ENCODE measurements at places on chromosomes 3 and 15.
A peak's percentile ranks its signal among the peaks of the same experiment; 100 is the strongest.

- no peak for DNase-seq
Measured at GRCh38 chr3:26752466-26752865, 129.9 kb downstream of the LRRC3B start.

- DNase-seq, result no peak
Measured at GRCh38 chr3:42019953-42020260, 58.0 kb upstream of the ULK4 start.

DNA sequence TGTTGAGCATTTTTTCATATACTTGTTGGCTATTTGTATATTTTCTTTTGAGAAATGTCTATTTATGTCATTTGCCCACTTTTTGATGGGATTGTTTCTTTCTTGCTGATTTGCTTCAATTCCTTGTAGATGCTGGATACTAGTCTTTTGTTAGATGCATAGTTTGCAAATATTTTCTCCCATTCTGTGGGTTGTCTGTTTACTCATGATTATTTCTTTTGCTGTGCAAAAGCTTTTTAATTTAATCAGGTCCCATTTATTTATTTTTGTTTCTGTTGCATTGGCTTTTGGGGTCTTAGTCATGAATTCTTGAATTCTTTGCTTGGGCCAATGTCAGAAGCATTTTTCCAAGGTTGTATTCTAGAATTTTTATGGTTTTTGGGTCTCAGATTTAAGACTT lies 251.7 kb downstream of the WNT5A start:
- no peak for DNase-seq

GRCh38 chr3:61925721-61926120 lies 364.4 kb downstream of the PTPRG start:
- no peak for DNase-seq

DNA sequence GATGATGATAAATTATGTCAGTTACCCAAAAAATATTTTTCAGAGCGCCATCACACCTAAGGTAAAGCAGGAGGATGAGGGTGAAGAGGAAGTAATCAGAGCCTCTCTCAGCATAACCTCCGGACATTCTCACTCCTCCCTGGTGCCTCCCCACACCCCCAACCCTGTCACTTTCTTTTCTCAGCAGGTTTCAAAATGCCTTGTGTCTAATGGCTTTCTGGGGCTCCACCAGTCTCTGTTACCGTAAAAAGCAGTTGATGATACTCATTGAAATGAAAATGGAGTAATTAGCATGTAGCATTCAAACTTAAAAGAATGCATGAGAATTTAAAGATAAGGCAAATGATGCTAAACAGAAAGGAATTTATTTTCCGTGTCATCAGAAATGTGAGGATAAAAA lies 180.0 kb downstream of the ERC2 start:
- DNase-seq, result no peak

GRCh38 chr3:190582667-190583066 lies 68.8 kb downstream of the IL1RAP start:
- no peak for DNase-seq

- DNase-seq, result no peak
Measured at GRCh38 chr3:17092583-17092933, 207.8 kb downstream of the PLCL2 start.

DNA sequence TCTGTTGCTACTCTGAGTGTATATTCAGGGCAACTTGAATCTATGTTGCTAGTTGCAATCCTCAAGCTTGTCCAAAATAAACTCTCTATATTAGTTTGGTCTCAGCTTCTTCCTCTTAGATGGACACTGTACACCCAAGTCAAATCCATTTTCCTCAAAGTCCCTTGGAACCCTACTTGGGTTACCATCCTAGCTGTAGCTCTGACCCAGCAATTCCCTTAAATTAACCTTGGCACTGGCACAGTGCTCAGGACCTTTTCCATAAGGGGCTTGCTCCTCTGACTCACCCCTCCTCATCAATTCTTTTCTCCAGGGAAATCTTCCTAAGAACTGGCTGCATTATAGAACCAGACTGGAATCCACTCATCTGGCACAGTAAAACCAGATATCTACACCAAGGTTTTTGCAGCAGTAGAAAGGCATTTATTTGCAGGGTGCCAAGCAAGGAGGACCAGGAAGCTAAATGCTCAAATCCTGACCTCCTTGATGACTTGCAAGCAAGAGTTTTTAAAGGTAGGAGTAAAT lies 44.9 kb upstream of the B3GALNT1 start:
- DNase-seq, result no peak

GRCh38 chr15:40763801-40764628 lies at the start of gene GCHFR:
Gene GCHFR, plus strand, starts transcription at chr15:40764068. Its CDS starts 113 bp downstream, at chr15:40764181.
- DNase-seq, result peak; percentile 80

- DNase-seq, result peak; percentile 77
Measured at GRCh38 chr15:99076555-99077308, 28.1 kb upstream of the SYNM start.

DNA sequence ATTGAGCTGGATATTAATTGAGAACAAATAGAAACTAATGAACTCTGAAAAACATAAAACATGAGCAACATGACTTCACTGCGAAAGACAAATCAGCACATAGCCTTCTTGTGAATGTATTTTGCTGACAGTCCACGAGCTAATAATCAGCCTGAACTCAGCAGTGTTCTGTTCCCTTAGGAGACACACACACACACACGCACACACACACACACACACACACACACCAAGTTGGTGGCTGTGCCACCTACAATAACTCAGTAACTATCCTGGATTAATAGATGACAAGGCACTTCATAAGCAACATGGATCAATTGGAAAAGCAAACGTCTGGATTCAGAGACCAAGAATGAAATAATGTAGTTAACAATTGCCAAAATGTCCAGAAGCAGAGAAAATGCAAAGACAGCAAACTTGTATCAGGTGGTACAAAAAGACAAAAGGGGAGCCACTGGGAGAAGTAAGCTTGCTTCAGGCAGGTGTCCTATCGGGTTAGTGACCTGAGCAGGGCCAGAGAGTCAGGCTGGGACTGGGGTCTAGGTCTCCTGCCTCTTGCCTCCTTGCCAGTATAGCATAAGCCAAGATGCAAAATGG lies 20.5 kb upstream of the UBE2Q2 start:
- no peak for DNase-seq

GRCh38 chr3:102741694-102742093 lies 306.9 kb downstream of the ZPLD1 start:
- DNase-seq, result no peak

GRCh38 chr3:152309535-152310307 lies 41.0 kb downstream of the MBNL1 start:
- peak; percentile 37 for DNase-seq

- peak; percentile 46 for DNase-seq
Measured at GRCh38 chr3:37489355-37489754, 315.0 kb upstream of the LRRFIP2 start.

DNA sequence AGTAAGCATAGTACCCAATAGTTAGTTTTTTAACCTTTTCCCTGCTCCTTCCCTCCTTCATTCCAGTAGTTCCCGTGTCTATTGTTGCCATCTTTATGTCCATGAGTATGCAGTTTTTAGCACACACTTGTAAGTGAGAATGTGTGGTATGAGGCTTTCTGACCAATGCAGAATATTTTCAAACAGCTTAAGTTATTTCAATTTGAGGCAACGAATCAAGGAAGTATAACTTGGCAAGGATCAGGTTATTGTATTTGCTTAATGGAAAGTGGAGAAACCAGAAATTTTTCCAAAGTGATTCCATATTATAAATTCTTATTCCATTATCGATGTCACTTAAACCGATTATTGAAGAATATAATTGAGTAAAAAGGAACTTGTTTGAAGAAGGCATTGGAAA lies 954.8 kb downstream of the GBE1 start:
- DNase-seq, result no peak

GRCh38 chr3:157166561-157166960 lies 6.6 kb upstream of the CCNL1 start:
- no peak for DNase-seq

DNA sequence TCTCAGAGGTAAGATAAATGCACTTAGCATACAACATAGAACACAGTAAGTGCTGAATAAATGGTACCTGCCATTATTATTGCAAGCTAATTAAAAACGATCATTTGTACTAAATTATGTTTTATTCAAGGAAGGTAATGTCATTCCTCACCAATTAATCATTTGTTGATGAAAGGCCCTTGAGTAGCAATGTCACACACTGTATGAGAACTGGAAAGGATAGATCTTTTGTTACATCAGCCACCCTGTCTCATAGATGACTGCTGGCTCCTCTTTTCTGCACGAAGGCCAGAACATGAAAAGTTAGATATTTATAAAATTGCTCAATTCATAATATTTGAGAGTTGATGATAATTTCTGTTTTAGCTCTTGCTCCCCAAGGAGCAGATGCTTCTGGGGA lies 415.4 kb downstream of the RBMS3 start:
- DNase-seq, result no peak

DNA sequence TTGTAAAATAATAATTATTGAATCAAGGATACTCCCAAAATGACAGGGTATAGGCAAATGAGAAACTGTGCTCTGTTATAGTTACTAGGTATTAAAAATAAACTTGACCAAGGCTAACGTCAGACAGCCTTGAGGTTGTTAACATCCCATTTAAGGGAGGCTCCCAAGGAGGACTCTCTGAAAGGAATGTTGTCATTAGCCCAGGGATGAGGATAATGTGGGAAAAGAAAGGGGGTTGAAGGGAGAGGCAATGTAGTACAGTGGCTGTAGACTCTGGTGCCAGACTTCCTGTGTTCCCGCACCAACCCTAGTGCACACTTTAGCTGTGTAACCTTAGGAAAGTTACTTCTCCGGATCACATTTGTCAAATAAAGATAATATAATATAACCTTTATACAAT lies 47.0 kb upstream of the RARB start:
- no peak for DNase-seq

- DNase-seq, result peak; percentile 39
Measured at GRCh38 chr3:53744351-53744750, 101.9 kb downstream of the CHDH start.

DNA sequence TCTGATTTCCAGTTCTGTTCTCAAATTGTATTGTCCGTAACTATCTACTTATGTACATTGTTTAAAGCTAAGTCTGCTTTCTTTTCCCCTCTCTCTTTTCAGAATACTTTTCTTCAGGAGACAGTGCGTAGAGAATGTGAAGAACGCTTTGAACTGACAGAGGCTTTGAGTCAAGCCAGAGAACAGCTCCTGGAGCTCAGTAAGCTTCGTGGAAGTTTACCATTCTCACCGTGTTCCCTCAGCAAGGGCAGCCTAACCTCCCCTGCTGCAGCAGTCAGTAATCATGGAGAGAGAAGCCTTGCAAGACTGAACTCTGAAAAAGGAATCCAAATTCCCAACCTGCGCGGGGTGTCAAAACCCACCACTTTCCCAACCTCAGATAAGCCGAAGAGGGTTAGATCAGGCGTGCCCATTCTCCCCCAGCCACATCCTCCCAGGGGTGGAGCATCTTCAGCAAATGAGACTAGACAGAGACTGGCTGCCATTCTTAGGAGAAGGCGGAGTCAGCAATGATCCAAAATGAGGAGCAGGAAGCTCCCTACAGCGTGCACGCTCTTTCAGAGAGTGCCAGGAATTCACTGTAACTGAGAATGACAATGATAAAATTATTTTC lies 114.6 kb downstream of the CCNL1 start:
- no peak for DNase-seq

DNA sequence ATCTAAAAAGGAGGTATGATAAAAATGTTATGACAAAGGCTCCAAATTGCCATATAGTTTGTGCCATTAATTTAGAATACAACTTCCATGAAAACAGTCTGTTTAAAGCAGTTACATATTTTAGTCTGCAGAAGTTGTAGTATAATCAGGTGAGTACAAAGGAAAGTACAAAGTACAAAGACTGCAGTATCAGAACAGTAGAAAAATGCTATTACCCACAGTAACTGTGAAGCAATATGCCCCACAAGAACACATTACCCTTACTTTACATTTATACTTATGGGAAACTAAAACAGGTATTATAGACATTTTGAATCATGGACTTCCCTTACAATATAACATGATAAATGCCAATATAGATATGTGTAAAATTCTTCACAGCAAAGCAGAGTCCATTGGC lies 398.5 kb downstream of the ERC2 start:
- DNase-seq, result no peak

DNA sequence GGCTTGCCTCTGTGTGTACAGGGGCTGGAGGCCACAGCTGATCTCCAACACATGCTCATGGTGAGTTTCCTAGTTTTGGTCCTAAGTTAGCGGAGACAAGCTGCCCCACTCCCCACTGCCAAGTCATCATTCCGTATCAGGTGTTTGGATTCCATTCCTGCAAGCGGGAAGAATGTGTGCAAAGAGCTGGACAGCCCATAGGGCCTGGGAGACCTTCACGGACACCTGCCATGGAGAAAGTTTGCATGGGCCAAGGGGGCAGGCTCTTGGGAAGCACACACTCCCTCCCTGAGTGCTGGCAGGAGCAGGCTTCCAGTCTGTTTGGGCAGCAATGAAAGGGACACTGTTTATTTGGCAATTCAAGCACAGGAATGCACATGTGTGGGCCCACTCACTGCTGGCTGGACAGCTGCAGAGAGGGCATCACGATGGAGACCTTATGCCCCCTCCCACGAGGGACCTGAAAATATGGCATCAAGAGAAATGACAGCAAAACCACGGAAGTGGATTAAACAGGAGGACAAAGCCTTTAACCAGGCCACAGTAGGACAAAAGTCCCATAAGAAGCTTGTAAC lies 149.7 kb downstream of the KLF13 start:
- no peak for DNase-seq

DNA sequence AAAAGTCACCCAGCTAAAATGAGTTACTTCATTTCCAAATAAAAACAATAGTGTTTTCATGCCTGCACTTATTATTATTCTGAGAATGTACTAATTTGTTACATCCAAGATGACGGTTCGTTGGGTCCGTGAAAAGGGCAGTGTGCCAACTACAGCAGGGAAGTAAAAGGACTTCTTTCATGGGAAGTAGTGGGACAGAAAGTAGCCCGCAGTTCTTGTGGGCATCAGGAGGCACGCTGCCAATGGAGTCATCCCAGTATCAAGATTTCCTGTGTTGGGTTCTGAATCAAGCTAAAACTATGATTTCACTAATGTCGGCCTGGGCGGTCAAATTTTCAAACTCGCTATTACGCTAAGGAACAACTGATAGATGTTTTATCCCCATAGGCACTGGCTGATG lies 254.5 kb upstream of the SOX2 start:
- no peak for DNase-seq

- DNase-seq, result no peak
Measured at GRCh38 chr15:67758619-67759300, 66.5 kb upstream of the SKOR1 start.

GRCh38 chr3:67706934-67707333 lies 52.5 kb upstream of the SUCLG2 start:
- DNase-seq, result no peak

DNA sequence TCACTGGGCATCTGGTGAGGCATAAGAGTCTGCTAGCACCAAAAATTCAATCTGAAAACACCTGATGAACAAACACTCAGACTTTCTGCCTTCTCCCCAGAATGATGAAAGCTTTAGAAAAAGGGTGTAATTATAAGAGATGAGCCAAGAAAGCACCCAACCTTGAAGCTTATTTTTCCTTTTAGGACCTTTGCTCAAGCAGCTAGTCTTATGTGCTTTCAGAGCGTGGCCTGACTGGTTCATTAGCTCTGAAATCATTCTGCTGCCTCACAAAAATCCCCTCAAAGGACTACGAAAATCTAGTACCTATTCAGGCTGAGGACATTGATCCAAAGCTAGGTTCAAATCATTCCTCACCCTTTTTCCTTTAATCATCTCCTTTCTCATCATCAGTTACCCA lies 662.3 kb downstream of the MAGI1 start:
- DNase-seq, result no peak

Measured in suppressor macrophage treated with lipopolysaccharide for 1 hour (primary cell).